ENCODE measurements at places on chromosomes 16 and 17.

GRCh38 chr17:68910251-68910705 is 44.9 kb downstream of the ABCA8 start:
- DNase-seq, result no peak

- no peak for DNase-seq
These were observed 129.6 kb downstream of the MRM1 start for GRCh38 chr17:36730857-36731490.

- DNase-seq, result no peak
These were observed 148.1 kb downstream of the SALL1 start for GRCh38 chr16:51002881-51003490.

GRCh38 chr16:69924041-69924775 is 26.9 kb upstream of the CLEC18A start:
- no peak for DNase-seq

- DNase-seq, result peak; percentile 75
These were observed 57.1 kb upstream of the WSB1 start for GRCh38 chr17:27236717-27237315.

DNA sequence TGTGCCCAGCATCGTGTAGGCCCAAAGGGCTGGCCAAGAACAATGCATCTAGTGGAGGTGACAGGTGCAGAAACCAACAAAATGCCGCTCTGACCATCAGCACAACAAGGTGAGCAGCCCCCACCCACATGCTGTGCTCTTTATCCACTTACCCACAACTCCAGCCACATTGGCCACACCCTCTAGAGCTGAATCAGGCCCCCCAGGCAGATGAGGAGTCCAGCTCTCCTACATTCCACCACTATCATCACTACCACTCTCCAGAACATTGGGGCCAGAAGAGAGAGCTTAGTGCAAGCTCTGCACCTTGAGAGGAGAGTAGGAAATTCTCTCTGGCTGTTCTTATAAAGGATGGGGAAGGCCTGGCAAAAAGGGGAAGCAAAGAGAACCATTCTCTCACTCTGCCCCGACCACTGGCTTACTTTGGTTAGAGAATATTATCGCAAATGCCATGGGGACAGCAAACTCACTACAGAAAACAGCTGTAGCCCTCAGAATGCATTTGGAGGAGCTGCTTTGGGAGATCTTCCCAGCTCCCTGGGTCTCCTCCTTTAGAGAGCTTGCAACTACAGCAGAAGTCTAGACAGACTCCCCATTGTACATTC is 75.0 kb downstream of the TMEM132E start:
- DNase-seq, result no peak

DNA sequence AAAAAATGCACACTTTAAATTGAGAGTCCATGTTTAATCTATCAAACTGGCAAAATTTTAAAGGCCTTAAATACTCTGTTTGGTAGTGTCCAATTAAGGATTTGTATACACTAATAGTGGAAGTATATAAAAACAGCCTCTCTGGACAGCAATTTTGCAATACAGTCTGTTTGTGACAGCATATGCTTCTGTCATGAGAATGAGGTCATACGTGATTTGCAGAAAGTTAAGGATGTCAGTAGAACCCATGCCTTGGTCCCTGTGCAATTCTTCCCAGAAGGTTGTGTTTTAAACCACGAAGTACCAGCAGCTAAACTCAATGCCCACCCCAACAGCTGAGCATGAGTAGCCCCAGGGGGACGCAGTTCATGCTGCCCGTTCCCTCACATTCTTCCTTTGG is 78.4 kb downstream of the AIPL1 start:
- DNase-seq, result no peak

GRCh38 chr16:24534620-24535019 is 4.7 kb upstream of the RBBP6 start:
- DNase-seq, result no peak

DNA sequence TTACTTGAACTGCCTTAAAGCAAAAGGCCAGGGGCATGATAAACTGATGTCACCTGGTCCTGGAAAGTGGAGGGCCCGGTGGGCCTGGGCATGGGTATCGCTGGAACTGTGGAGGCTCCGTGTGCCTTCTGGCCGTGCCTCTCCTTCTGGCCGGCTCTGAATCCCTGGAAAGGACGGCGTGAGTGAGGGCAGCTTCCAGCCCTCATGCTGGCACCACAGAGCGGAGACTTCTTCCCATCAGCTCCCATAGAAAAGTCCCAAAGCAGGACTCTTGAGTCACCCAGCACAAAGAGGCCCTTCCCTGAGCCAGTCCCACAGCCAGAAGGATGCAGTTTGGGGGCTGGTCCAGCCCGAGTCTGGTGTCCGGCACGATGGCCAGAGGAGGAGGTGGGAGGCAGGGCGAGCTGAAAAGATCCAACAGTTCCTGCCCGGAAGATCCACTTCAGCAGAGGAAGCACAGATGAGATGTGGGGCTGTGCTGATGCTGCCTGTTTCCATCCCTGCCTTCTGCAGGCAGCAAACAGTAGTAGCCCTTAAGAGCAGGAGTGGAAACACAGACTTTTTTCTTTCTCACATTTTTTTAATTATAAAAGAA is 7.8 kb downstream of the GAA start:
- no peak for DNase-seq

GRCh38 chr16:48949636-48950035 is 332.0 kb downstream of the CBLN1 start:
- no peak for DNase-seq

GRCh38 chr16:28873543-28874201 is 4.6 kb upstream of the ATP2A1 start:
- DNase-seq, result peak; percentile 36

GRCh38 chr16:15810411-15810810 is 46.4 kb downstream of the MYH11 start:
- no peak for DNase-seq

DNA sequence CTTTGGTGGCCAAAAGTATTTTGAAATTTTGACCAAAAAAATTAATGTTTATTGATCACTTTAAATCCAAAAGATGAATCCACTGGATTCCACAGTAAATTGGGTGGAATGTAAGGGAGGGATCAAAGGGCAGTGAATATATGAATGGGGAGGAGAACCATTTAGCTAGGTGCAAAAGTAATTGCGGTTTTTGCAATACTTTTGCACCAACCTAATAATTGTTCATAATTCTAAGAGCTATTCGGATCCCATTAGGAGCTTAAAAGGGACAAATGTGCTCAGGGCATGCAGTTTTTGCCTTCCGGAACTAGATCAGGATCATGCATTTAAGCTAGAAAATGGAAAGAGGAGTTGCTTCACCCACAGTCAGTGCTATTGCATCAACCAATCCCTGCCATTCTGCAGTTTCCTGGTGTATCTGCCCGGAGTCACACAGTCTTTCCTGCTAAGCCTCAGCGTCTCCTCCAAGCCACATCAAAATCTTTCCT is at the start of gene LPO:
LPO (plus strand) TSS at position 438 of the 488 bp plus-strand sequence. CDS start 4,396 bp downstream, outside the sequence.
- no peak for DNase-seq
